ENCODE measurements at places on chromosomes 7 and 10.

GRCh38 chr10:43090188-43090587, 13.3 kb downstream of the RET start:
- no peak for DNase-seq

- DNase-seq: no peak
Observed at GRCh38 chr10:5528989-5529701, 4.4 kb downstream of the CALML3 start.

GRCh38 chr7:151423936-151424335, 14.1 kb upstream of the WDR86 start:
- DNase-seq: no peak

DNA sequence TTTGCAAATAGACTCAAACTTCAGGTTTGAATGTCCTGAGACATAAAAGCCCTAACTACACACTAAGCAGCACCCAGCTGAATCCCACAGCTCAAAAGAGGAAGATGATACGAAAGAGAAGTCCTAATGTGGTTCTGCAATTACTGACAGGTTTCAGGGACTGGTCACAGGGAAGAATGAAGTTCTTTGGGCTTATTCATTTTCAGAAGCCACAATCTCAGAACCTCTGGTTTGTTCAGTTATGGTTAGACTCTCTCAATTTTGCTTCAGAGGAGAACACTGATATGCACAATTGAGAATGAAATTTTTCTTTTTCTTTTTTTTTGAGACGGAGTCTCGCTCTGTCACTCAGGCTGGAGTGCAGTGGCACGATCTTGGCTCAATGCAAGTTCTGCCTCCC, 94.6 kb upstream of the FAM180A start:
- no peak for DNase-seq

GRCh38 chr10:128922619-128923196, 544.3 kb upstream of the MGMT start:
- DNase-seq: no peak

DNA sequence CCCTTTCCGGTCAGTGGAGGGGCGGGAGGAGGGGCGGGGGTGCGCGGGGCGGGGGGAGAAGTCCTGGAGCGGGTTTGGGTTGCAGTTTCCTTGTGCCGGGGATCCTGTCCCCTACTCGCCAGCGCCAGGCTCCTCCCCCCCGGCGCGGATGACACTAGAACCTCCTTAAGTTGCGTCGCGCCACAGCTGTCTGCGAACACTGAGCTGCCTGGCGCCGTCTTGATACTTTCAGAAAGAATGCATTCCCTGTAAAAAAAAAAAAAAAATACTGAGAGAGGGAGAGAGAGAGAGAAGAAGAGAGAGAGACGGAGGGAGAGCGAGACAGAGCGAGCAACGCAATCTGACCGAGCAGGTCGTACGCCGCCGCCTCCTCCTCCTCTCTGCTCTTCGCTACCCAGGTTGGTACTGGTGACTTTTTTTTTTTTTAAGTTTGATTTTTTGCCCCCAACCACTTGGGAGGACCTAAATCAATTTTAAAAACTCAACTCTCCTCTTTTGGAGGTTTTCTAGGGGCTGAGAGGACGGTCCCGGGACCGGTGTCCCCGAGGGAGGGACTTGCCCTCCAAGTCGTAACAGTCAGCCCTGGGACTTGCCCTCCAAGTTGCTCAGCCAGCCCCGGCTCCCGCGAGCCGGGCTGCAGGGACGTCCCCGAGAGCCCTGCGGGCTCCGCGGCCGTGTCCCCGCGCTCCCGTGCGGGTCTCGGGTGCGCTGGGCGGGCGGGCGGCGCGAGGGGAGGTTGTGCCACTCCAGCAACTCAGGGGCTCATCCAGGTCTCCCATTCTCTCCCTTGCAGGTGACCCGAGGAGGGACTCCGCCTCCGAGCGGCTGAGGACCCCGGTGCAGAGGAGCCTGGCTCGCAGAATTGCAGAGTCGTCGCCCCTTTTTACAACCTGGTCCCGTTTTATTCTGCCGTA, at the start of gene GATA3:
Gene GATA3 (plus strand): TSS at position 195 of the 914 bp plus-strand sequence. CDS start 968 bp downstream, outside the sequence.
- DNase-seq: no peak

GRCh38 chr10:129094861-129095260, 372.2 kb upstream of the MGMT start:
- DNase-seq: no peak

- no peak for DNase-seq
Observed at GRCh38 chr10:48494073-48494472, 110.8 kb downstream of the ARHGAP22 start.

Measured in NCI-H2227 treated with DMSO at 0.1 percent for 48 hours (cell line).